ENCODE measurements at places on chromosomes 13 and 19.

DNA sequence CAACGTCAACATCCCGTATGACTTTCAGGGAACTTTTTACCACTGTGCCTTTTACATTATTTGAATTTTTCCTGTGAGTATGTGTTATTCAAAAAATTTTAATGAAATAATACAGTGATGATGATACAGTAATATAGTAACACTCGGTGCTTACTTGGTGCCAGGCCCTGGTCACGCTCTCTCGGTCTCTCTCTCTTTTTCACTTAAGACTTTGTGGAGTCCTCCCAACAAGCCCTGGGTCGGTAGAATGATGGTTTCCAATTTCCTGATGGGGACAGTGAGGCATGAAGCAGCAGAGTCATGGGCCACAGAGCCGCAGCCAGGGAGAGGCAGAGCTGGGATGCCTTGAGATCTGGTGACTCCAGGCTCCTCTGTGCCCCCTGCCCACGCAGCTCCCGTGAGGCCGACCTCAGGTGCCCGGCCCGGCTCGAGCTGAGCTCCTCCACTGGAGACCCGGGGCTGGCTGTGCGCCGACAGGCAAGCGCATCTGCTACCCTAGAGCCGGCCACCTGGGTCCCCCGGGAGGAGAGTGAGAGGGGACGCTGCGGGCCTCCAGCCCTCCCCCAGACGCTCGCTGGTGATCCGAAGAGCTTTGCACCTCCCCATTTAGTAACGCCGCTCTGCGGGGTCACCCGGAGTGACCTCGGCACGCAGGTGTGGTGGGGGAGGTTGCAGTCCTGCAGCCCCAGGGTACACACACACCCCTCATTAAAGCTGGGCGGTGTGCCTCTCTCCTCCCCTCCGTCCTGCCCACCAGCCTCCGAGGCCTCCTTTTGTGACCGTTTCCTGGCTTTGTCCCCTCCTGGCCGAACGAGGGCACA, 4.4 kb upstream of the SBK3 start:
- DNase-seq: peak; percentile 70

- DNase-seq: peak; percentile 92
Measured at GRCh38 chr19:4909897-4910593, 744 bp downstream of the UHRF1 start.

DNA sequence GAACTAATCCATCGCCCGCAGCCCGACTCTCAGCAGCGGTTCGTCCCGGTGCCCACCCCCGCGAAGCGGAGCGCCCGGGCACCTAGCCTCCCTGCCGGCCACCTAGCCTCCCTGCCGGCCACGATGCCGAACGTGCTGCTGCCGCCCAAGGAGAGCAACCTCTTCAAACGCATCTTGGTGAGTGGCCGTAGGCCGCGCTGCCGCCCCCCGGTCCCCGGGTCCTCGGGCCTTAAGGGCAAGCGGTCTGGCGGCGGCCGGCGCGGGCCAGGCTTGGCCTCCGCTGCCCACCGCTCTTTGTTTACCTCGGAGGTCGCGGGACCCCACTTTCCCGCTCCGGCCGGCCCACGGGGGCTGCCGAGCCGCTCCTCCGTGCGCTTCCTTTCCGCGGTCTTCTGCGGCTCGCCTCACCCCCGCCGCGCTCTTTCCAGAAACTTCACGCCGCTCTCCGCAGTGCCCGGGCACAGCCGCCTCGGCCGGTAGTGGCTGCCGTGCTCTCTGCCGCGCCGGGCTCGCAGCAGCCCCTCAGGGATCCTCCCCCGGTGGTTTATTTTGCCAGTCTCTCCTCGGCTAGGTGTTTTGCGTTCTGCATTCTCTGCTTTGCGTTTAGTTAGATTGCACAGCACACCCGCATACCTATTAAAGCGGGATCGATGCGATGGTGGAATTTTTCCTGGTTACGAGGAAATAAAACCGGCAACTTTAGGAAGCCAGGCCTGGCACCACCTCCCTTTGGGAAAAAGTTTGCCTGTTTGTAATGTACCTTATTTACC, 524 bp downstream of the NAA16 start:
- peak; percentile 38 for DNase-seq

DNA sequence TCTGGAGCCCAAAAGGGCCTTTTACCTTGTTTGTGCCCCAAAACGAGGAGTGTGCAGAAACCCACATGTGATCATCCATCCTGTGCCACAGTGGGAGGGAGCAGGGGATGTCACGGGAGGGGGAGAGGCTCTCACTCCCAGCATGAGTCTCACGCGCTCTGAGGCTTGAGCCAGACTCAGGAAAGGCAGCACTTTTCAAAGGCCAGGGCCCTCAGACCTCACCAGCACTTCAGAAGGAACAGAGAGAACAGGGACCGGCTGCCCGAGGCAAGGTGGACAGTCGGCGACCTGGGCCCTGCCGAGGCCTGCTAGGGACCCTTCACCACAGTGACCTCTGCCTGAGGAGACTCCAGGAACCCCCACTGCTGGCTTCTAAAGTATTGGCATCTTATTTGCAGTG, 71.7 kb upstream of the WASF3 start:
- DNase-seq: no peak

All from WTC11 (cell line).